AG04449 (cell line): ENCODE measurements at places on chromosomes 12 and 14.
A peak's percentile ranks its signal among the peaks of the same experiment; 100 is the strongest.

- DNase-seq: no peak
These were observed 161.2 kb downstream of the FOXN3 start for GRCh38 chr14:89255852-89256251.

DNA sequence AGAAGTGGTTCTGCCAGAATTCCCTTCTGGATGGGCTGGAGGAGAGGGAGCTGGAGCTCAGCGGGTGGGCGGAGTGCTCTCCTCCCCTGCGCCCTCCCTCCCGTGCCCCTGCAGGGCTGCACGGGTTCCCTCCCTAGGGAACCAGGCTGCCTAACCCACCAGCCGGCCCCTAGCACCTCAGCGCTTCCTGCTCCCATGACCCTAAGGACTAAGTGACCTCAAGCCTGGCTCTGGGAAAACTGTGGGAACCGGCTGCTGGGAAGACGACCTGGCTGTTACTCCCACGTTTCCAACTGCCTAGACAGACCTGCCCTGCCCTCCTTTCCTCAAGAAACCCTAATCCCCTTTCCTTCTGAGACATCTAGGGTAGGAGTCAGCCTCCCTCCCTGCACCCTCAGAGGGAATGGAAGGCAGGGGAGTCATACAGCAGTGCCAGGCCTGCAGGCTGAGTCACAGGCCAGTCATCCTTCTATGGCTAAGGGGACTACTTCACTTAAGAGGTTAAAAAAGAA, 31.5 kb downstream of the SLC6A12 start:
- DNase-seq: peak; percentile 21

DNA sequence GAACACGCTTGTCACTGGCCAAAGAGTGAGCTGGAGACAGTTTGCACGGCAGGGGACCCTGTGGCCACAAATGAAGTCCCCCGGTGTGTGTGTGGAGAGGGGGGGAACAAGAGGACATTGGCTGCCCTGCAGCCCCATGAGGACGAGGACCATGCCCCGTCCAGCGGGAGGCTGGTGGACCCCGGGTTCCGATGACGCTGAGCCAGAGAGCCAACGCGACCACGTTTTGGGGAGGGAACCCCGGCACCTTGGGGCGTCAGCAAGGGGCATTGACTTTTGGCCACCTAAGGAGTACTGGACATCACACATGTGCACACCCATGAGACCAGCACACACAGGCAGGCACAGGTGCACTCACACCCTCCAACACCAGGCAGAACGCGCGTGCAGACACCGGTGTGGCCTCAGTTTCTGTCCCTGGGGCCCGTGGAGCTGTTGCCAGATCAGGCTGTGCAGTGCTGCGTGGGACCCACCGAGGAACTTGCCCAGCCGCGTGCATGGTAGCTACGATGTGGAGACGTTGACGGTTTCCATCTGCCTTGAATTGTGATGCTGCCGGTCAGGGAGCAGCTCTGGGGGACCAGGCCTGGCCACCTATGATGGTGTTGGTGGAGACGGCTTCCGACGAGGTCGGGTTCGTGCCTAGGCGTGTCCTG, 26.5 kb downstream of the NOC4L start:
- DNase-seq: no peak

GRCh38 chr14:74362361-74362915, 14.2 kb downstream of the VRTN start:
- DNase-seq: peak; percentile 12

GRCh38 chr12:69888901-69889300, 63.9 kb downstream of the MYRFL start:
- no peak for DNase-seq

DNA sequence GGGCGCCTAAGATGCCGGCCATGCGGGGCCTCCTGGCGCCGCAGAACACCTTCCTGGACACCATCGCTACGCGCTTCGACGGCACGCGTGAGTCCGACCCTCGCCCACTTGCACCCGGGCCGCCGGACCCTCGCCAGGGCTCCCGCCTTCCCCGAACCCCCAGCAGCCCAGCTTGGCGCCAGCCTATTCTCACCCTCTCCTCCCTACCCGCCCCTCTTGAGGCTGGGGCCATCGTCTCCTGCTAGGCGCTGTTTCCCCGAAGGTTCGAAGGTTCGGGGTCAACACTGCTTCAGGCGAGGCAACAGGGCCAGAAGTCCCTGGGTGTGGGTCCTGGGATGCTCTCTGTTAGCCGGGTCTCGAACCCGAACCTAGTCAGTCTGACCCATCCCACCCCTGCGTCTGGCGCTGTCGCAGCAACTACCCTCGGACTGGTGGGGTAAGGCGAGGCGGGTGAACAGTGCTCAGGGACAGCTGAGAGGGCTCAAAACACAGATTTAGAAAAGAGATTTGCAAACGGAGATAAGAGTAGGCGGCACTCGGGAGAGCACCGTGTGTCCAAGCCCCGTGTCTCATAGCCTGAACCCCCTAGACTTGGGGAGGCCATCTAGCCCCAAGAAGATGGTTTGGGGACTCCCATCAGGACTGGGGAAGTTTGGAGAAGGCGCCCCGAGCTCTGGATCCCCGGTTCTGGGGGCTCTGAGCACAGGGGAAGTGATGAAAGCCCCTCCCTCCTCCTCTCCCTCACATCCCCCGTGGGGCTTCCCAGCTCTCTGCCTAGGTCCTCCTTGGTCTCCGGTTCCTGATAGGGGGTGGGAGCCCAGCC, 787 bp downstream of the KCNH3 start:
- no peak for DNase-seq

- DNase-seq: no peak
These were observed 42.1 kb upstream of the KCNH3 start for GRCh38 chr12:49496417-49497360.

DNA sequence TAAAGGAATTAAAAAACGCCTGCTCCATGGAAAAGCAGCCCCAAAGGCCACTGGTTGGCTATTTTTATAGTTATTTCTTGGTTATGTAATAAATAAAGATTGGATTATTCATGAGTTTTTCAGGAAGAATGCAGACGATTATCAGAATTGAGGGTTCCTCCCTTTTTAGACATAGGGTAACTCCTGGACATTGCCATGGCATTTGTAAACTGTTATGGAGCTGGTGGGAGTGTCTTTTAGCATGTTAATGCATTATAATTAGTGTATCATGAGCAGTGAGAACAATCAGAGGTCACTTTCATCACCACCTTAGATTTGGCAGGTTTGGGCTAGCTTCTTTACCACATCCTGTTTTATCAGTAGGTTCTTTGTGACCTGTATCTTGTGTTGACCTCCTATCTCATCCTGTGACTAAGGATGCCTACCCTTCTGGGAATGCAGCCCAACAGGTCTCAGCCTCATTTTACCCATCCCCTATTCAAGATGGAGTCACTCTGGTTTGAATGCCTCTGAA, 728.7 kb downstream of the GALC start:
- DNase-seq: no peak

DNA sequence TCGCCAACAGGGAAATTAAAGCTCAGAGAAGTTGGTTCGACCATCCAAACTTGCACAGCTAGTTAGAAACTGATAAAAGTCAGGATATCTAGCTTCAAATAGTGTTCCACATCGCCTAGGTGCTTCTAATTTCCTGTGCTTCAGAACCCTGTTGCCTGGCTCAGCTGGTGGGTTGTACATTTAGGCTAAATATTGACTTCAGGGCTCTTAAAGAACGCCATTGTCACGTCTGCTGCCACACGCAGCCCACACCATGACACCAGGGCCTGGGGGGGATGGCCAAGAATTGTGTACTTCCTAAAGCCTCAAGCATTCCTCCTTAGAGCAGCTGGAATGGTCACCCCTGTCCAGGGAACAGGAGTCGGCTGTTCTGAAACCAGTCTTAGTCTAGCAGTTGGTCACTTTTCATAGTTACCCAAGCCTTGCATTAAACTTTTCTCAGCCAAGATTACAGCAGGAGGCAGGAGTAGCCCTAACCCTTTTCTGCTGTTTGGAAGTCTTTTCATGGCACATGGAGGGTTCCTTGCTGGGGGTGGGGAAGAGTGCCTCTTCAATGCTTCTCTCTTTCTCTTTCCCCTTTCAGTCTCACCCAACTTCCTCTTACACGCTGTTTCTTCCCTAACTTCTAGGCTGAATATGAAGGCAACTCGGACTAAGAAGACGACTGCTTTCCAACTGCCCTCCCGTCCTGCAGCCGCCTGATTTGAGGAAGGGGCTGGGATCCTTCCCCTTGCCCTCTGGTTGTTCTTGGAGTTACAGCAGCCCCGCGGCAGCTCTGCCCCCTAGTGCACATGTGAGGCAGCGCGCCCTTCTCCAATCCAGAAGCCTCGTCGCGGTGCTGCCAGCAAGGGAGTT, 17.1 kb downstream of the FOS start:
- DNase-seq: no peak

GRCh38 chr14:68526512-68527091, 266.3 kb downstream of the ZFP36L1 start:
- DNase-seq: no peak

DNA sequence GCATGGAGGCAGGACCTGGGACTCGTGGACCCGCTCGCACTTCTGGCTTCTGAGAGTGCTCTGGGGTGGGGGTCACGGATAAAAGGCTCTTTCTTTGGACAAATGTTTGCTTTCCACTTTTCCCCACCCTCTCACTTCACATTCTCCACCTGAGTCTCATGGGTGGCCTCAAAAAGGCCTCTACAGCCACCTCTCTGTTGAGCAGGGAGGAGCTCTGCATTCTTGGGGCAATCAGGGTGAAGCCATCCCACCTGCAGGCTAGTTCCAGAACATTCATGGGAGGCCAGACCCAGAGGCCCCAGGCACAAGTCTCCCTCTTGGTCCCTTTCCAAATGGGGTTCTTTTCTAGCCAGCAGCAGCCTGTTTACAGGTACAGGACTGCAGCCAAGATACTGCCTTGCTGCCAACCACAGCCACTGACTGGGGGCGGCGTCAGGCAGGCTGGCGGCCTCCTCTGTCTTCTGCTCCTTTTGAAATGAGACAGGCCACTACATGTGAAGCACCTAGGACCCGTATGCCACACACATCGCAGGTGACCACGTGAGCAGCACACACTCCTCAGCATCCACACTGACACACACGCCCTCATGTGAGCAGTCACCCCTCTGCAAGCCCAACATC, 18.2 kb upstream of the CEBPE start:
- DNase-seq: no peak

DNA sequence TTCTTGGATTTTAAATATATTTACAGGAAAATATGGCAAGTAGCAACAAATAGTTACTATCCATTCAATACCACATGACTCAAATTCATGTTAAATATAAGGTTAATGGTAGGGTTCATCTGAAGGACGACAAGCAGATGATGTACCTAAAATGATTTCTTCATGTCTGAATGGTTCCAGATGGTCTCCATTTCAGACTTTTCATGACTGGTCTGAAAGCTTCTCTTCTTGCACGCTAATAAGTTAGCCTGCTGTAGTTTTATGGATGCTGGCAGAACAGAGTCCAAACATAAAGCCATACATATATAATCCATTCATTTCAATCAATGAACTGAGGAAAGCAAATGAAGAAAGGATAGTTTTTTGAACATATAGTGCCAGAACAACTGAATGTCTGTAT, 257.0 kb upstream of the MGAT4C start:
- DNase-seq: no peak

DNA sequence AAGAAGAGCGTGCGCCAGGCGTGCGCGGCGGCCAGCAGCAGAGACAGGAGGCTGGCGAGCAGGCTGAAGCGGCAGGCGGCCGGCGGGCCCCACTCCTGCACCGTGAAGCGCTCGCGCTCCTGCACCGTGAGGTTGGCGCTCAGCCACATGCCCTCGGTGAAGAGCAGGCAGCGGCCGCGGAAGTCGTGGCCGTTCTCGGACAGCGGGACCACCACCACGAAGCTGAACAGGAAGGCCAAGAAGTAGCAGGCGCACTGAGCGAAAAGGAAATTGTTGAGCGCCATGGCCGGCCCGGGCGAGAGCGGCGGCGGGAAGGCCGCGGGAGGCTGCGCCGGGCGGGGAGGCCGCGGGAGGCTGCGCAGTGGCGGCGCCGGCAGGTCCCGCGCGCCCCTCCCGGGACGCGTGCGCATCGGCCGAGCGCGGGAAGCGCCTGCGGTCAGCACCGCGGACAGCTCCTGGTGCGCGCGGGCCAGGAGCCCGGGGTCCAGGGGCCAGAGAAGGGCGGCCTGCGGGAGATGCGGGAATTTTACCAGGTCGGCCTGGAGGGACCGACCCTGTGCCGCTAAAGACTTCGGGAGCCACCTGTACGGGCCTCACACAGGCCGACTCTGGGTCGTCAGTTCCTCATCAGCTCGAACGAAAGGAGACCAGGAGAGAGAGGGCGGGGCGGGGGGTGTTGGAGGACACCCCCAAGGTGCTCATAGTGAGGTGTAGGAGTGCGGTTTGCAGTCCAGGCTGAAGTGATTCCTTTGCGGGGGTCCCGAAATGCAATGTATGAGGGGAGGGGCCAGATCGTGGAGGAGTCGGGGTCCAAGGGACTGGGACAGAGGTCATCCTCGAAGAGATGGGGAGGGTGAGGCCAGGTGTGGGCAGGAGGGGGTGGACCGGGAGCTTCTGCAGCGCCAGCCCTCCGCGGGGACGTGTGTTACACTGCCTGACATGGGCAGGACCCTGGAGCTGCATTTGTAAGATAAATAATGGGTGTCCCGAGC, at the start of gene TMEM179:
TMEM179 (minus strand) TSS at position 315 of the 992 bp plus-strand sequence; CDS start at position 284, 31 bp downstream.
- DNase-seq: no peak

DNA sequence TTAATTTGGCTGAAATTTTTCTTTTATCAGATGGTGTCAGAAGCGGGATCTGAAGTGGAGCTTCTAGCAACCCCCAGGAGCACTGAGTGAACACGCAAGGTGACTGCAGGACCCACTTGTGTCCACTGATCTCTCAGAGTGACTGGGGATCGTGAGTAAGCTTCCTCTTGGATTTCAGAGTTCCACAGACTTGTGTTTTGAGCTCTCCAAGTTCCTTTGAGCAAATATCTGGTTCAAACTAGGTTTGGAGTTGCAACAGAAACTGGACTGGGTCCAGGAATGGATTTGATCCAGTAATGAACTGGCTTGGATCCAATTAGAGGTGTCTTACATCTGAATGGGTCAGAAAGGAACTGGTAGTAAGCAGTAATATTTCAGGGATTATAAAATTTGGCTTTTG, 24.7 kb upstream of the B4GALNT1 start:
- no peak for DNase-seq

- DNase-seq: no peak
These were observed 1621.5 kb upstream of the FLRT2 start for GRCh38 chr14:83908419-83908818.

- DNase-seq: no peak
These were observed at the start of gene CNTN1 for GRCh38 chr12:40691913-40692764. TSS of gene CNTN1 (plus strand) at chr12:40692439.

GRCh38 chr14:52835122-52835903, 43.9 kb upstream of the GNPNAT1 start:
- no peak for DNase-seq

DNA sequence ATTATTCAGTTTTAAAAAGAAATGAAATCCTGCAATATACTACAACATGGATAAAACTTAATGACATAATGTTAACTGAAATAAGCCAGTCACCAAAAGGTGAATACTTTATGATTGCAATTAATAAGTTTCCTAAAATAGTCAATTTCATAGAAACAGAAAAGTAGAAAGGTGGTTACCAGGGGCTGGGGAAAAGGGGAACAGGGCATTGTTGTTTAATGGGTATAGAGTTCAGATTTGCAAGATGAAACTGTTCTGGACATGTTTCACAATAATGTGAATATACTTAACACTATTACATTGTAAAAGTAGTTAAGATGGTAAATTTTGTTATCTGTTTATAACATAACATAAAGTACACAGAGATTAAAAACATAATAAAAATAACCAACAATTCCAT, 550.9 kb downstream of the CCER1 start:
- no peak for DNase-seq

GRCh38 chr14:33948145-33948868, 2.6 kb downstream of the EGLN3 start:
- no peak for DNase-seq
